T1000 (cell line): ENCODE measurements at places on chromosomes 5 and 9.

- no peak for DNase-seq
Measured at GRCh38 chr5:125558466-125558865, 812.0 kb upstream of the ZNF608 start.

GRCh38 chr5:132334812-132335211, 34.7 kb upstream of the SLC22A5 start:
- no peak for DNase-seq

- DNase-seq = no peak
Measured at GRCh38 chr5:141491323-141492167, 2.7 kb downstream of the PCDHGC5 start.

DNA sequence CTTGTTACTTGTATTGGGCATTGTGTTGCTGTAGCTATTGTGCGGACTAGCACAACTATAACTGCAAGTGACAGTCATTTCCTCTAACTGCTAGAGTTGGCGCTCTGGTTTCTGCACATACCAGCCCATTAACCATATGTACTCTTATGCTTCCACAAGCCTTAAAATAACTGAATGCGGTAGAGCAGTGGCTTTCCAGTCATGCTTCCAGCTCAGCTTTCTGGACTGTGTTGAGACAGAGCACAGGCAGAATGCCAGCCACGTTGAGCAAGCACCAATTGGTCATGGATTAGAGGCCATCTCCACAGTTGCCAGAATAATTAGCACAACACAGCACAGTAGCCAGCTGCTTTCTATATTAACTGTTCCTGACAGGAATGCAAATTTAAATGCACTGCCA, 12.2 kb downstream of the INVS start:
- peak; percentile 27 for DNase-seq

GRCh38 chr5:37738057-37738691, 101.7 kb downstream of the GDNF start:
- peak; percentile 48 for DNase-seq

- no peak for DNase-seq
Measured at GRCh38 chr9:134732392-134733110, 90.9 kb downstream of the COL5A1 start.

DNA sequence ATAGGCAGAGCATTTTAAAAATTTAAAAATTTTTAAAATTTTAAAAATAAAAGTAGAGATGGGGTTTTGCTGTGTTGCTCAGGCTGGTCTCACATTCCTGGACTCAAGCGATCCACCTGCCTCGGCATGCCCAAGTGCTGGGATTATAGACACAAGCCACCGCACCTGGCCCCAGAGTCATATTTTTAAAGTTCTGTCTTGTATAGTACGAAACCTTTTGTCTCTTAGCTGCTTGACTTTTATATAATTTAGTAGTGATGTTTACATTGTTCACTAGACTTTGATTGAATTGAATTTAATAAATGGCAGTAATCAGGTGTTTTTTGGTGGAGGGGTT, 31.0 kb downstream of the LRRTM2 start:
- no peak for DNase-seq
